ENCODE measurements at places on chromosomes 2 and 18. TPM values are rescaled to one million over a fixed set of nuclear protein-coding genes. Genes with fewer than 3 reads are reported as not detected.

Gene B3GNT2
- 31.2 TPM for total RNA-seq

DNA sequence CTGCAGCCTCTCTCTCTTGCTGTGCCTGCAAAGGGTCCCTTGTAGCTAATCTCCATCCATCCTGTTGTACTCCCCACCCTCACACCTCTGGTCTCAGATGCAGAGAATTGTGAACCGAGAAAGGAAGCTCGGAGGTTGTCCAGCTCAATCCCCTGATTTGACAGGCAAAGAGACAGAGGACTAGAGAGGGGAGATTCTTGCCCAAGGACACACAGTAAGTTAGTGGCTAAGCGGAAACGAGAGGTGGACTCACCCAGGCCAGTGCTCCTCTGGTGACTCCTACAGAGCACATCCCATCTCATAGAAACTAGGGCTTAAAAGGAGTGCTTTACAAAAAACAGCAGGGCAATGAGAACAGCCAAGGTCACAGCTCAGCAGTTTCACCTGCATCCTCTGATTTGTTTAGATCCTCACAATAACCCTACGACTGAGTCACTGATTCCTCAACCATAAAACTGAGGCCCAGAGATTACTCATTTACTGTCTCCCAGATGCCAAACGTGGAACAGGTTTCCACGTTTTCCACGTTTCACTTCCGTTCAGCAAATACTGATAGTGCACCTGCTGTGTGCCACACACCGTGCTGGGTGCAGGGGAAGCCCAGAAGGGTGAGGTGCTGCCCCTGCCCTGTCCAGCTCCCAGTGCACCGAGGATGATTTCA is 22.1 kb downstream of the EHD3 start:
- no peak for DNase-seq

Gene MARS2
- 6.7 TPM for total RNA-seq

Gene SAG
- total RNA-seq = not detected

- DNase-seq = no peak
These were observed 44.9 kb upstream of the BAZ2B start for GRCh38 chr2:159661286-159661685.

GRCh38 chr2:45721150-45721549 is 69.7 kb downstream of the PRKCE start:
- DNase-seq = no peak

- DNase-seq = no peak
These were observed 300.8 kb upstream of the SOX11 start for GRCh38 chr2:5391362-5391761.

Gene LAMA3
- 3.0 TPM for total RNA-seq

Gene STPG4
- total RNA-seq = not detected

- no peak for DNase-seq
These were observed 249.8 kb upstream of the ATP5MC3 start for GRCh38 chr2:175431101-175431946.

Gene LBX2
- 0.51 TPM for total RNA-seq

DNA sequence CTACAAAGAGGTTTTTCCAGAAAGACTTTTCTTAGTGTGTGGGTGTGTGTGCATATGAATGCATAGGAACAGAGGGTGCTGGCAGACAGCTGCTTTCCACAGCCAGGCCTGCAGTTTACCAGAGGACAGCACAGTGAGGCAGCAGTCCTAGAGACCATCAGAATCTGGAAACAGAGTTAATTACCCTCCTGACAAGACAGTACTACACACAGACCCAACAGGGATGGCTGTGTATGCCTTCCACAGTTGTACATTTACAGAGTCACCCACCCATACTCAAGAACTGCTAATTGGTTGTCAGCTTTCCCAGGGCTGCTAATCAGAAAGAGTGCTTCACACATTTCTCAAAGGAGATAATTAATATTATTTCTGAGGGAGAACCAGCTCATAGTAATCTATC is 104.7 kb downstream of the FEZ2 start:
- DNase-seq = no peak

DNA sequence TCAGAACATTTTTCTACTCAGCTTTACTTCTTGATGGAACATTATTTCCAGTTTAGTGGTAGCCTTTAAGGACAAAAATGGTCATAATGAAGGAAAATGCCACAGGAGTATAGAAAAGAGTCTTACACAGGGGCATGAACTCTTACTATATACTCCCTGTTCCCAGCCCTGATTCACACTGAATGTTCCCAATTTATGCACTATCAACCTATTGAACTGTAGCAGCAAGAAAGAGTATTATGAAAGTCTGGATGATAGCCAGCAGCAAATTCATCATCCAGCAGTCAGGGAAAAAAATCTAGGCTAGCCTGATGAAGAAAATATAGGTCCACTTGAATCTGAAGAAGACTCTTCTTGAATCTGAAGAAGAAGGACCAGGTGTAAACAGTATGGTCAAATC is 1170.3 kb upstream of the CHAC2 start:
- DNase-seq = no peak

GRCh38 chr18:14784133-14784532 is 36.2 kb downstream of the ANKRD30B start:
- DNase-seq = no peak

Gene EFR3B
- total RNA-seq = 8.9 TPM

Gene DUSP19
- total RNA-seq = 8.6 TPM

- DNase-seq = no peak
These were observed 247.3 kb upstream of the SP5 start for GRCh38 chr2:170467568-170468422.

DNA sequence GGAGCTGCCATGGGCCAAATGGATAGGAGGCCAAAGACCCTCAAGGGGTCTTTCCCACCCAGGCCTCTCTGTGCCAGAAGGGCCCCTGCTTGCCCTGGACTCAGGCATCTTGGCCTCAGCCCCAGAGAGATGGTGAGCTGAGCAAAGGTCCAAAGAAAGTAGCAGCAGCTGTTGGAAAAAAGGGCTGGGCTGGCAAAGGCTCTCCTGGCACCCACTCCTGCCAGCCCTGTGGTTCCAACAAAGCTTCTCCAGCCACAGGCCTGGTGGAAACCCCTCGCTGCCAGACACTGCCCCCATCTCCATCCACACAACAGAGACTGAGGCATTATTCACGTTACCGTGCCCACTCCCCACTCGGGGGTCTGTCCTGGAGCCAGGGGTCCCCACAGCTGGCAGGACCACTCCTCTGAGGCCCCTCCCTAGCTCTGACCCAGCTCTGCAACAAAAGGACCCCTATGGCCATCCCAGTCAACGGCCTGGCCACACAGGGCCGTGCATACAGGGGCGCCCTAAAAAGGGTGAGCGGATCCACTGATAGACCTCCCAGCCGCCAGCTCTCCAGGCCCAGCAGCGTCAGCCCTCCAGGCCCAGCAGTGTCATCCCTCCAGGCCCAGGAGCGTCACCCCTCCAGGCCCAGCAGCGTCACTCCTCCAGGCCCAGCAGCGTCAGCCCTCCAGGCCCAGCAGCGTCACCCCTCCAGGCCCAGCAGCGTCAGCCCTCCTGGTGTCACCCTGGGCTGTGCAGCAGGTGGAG is 10.1 kb downstream of the BIN1 start:
- DNase-seq = no peak

DNA sequence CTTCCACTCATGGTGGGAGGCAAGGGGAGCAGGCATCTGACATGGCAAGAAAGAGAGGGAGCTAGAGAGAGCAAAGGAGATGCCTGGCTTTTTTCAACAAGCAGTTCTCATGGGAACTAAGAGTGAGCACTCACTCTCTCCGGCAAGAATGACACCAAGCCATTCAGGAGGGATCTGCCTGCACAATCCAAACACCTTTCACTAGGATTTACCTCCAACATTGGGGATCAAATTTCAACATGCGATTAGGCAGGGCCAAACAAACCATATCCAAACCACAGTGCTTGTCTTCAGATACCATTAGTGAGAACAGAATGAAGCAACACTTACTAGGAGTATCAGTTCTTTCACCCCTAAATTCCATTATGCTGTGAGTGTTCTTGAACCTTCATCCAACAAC is 77.3 kb downstream of the FIGN start:
- no peak for DNase-seq

Gene BUB1
- 0.83 TPM for total RNA-seq

DNA sequence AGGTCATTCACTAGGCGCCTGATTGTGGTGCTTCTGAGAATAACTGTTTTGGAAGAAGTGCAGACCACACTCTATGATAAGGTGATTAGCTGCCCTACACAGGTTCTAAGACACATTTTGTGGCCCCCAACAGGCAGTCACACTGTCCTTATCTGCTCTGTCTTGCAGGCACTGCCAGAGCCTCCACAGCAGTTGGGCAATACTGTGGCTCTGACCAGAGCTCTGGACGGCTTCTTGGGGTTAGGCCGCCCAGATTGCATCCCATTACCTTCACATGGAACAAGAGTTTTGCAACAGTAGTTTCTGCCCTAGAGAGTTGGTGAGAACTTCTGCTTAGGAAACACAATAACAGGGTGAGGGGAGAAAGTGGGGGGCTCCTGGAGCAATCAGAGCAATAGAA is 22.7 kb downstream of the RUFY4 start:
- no peak for DNase-seq

Gene SGPP2
- 1.0 TPM for total RNA-seq

DNA sequence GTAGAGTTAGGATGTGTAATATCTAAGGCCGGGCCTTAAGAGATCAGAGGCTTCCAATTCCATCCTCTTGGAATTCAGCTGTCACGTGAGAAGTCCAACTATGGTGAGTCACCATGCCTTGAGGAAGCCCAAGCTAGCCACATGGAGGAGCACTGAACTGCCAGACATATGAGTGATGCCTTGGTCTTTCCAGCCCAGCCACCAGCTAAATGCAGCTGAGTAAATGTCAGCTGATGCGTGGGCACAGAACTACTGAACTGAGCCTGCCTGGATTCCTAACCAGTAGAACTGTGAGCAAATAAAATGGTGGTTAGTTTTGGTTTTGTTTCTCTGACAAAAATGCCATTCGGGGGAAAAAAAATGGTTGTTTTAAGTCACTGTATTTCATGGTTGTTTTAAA is 153.7 kb upstream of the SERTAD2 start:
- no peak for DNase-seq

GRCh38 chr2:143604566-143604959 is 475.3 kb downstream of the ARHGAP15 start:
- no peak for DNase-seq

GRCh38 chr2:165952741-165953211 is 800 bp downstream of the TTC21B start:
- no peak for DNase-seq

DNA sequence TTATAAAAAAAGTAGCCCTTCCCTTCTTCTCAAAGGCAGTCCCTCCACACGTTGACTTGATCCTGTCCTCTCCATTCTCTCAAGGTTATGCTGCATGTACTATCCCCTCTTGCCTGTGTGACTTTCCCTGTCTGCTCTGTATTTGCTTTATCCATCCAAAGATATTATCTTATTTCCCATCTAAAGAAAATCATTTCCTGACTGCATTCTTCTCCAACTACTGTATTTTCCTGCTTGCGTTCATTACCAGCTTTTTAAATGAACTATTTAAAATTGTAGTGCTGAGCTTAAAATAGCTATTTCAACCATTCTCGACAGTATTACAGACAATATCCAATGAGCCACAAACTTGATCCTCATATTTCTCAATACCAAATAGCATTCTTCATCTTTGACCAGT is 716.0 kb upstream of the REG3G start:
- no peak for DNase-seq

Gene GPR55
- total RNA-seq = not detected

GRCh38 chr2:31066551-31066950 is 71.7 kb downstream of the GALNT14 start:
- no peak for DNase-seq

- no peak for DNase-seq
These were observed 121.8 kb downstream of the TGFA start for GRCh38 chr2:70431716-70432347.

GRCh38 chr18:12656938-12657683 is 796 bp downstream of the SPIRE1 start:
- no peak for DNase-seq

DNA sequence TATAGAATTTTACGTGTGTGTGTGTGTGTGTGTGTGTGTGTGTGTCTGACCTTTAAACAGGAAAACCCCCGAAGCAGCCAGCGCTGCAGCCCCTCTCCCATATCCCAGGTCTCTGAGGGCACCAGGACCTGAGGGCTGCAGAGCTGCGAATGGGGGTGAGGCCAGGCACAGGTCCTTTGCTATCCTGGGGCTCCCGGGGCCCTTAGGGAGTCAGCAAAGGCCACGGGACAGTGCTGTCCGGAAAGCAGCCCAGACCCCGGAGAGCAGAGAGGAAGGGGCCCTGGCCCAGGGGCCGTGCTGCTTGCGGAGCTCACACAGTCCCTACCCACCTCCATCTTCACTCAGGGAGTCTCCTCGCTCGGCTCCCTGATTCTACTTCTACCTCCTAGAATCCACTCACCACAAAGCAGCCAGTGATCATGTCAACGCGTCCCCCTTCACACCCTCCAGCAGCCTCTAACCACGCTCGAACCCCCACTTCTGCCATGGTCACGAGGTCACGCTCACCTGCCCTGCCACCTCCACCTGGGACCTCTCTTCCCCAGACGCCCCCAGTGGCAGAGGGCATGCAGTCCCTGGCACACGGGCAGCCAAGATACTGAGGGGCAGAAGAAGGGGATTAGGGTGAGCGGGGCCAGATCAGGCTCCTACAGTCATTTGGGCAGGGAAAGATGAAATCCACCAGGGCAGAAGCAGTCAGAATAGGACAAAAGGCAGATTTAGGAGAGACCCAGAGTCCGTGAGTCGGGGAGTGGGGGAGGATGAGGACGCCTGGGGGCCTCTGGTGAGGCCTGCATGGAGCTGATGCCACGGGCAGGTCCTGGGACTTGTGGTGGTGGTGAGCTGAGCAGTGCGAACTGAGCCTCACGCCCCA is 86.7 kb downstream of the USP40 start:
- peak; percentile 62 for DNase-seq

- DNase-seq = no peak
These were observed 94.1 kb downstream of the CSRNP3 start for GRCh38 chr2:165563468-165564225.

Gene GPD2
- total RNA-seq = 12.6 TPM

GRCh38 chr18:80168982-80169381 is 59.9 kb downstream of the ADNP2 start:
- no peak for DNase-seq

DNA sequence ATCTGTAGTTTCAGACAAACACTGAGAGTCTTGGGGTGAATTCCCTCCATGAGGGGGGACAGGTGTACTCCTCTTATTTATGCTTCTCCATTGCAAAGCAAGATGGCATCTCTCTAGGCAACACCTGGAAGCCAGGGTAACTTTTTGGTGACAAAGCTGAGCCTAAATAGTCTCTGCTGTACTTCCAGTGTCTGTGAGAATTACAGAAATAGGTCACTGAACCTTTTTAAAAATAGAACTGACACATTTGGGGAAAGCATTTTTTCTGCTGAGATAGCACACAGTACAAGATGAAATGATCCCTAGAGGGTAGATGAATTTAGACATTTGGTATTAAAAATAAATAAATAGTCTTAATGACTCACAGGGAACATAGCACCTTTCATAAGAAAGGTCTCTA is 71.7 kb upstream of the SP3 start:
- no peak for DNase-seq

DNA sequence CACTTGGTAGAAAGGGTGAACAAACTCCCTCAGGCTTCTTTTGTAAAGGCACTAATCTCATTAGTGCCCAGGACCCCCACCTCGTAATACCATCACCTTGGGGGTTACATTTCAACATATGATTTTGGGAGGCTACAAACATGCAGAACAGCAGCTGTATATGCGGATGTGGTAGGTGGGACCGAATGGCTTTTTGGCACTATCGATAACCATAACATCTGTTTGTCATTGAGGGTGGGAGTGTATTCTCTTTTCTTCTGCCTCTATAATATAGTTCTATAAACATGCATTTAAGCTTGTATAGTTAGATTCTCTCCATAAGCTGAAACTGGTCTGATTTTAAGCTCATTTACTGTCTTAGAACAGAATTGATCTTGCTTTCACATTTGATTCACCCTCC is 239.1 kb upstream of the BOD1L2 start:
- no peak for DNase-seq

GRCh38 chr2:190533175-190533967 is 1.2 kb downstream of the NEMP2 start:
- no peak for DNase-seq

All from cardiac septum (tissue), 1 donor.